Thoracic aorta (tissue), 2 donors: ENCODE measurements at places on chromosomes 4 and X. TPM values are rescaled to one million over a fixed set of nuclear protein-coding genes. Genes with fewer than 3 reads are reported as not detected.

GRCh38 chrX:13661735-13662288, 8.9 kb downstream of the TCEANC start:
- DNase-seq, result no peak

- DNase-seq, result no peak
Observed at GRCh38 chrX:80812176-80812575, 2.5 kb upstream of the BRWD3 start.

- DNase-seq, result no peak
Observed at GRCh38 chr4:29295280-29295679, 1424.9 kb upstream of the PCDH7 start.

- DNase-seq, result no peak
Observed at GRCh38 chr4:170423137-170423536, 333.4 kb upstream of the AADAT start.

- DNase-seq, result no peak
Observed at GRCh38 chr4:72631296-72631695, 62.3 kb upstream of the ADAMTS3 start.

DNA sequence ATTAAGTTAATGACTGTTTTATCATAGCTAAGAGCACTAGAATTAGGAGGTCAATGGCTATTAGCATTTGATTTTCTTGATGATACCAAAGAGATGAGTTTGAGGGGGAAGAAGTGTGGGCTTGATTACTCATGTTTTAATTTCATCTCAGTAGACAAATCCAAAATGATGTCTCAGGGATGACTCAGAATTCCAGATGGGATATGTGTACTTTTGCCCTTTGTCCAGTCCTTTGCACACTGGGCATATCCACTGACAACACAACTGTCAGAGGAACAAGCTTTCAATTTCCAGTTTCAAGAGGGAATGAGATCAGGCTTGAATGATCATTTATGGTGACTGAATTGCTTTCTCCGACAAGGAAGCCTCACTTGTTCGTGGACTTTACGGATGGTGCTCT, 325.3 kb upstream of the FTHL17 start:
- DNase-seq, result no peak

- DNase-seq, result no peak
Observed at GRCh38 chr4:46219872-46220271, 96.0 kb upstream of the GABRG1 start.

- DNase-seq, result no peak
Observed at GRCh38 chr4:185885075-185885474, 73.1 kb upstream of the SORBS2 start.

DNA sequence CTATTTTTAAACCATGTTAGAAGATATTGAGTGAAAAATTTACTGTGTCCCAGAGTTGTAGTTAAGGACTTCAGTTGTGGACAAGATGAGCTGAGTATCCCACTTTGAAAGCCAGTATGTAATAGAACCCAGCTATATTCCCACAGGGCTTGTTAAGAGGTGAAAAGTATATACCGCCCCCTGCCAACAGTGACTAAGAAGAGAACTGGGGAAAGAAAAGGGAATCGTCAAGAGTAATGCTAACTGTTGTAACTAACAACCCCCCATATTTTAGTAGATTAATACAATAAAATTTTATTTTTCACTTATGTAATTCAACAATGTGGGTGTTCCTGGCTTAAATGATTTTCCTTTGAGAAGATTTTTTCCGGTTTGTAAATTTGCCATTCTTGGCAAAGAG, 250.4 kb upstream of the GIMD1 start:
- DNase-seq, result no peak

DNA sequence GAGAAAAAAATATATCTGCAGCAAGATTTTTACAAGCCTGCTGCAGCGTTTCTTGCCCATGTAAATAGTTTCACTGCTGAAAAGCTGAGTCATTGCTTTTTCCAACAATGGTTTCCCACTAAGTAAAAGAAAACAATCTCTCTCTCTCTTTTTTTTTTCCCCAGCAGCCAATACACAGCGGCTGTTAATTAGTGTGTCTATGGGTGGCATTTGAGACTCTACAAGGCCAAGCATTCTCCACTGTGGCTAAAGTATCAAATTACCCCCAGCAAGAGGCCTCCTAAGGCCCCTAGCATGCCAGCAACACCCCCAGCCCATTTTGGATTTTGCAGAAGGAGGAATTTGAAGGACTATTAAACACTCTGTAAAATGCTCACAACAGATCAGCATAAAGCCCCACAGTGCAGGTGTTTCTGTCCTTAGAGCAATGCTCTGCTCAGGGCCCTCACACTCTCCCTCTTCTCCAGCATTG, 837.4 kb downstream of the TRIML1 start:
- DNase-seq, result no peak

DNA sequence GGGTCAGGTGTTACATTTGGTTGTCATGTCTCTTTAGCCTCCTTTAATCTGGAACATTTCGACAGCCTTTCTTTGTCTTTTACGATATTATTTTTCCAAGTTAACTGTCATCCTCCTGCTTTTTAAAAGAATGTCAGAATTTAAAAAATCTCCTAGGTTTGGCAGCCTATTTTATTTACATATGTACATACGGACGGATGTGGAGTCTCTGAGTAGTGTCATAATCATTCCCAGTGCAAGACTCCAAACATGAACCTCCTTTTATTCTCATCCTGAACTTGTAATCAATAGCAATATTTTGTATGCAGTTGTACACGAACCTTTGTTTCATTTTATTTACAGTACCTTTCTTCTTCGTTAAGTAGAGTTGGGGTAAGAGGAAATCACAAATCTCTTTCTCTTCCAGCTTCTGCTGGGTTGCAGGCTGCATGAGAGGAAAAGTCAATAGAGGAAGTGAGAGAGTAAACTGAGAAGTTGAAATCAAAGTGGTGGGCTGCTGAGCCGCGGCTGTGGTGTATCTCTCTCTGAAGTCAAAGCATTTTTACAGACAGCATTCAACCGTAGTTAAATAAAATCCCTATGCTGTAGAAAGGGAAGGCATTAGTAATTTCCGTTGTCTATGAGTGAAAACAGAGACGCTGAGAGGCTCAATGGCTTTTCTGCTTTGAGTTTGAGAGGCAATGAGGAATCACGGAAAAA, 53.9 kb upstream of the RPS6KA3 start:
- no peak for DNase-seq

DNA sequence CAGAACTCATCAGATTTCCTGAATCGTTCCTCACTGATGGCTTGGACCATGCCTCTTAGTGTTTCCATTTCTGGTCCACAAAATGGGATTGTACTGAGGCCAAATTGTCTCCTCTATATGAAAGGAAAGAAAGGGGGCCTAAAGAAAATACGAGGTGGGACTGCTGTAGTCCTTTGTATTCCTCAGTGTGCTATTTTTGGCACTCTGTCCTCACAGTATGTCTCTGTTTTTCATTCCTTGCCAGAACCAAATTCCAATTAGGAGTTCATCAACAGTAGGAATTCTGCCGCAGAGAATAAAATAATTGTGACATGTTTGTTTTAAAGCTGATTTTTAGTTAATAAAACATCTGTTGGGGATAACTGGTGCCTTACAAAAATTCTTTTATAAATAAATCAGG, 515.7 kb downstream of the SMARCA1 start:
- no peak for DNase-seq

AIMP1 gene
- total RNA-seq, result 37.3 TPM

KLHL4 gene
- total RNA-seq, result 0.95 TPM

PPP3CA gene
- 43.2 TPM for total RNA-seq

MAGEB4 gene
- not detected for total RNA-seq

LINC00632 gene
- total RNA-seq, result 200 TPM

PCYT1B gene
- 0.63 TPM for total RNA-seq
